ENCODE measurements at places on chromosomes 6 and 20. TPM values are rescaled to one million over a fixed set of nuclear protein-coding genes. Genes with fewer than 3 reads are reported as not detected.

Gene PPARD
- 8.8 TPM for total RNA-seq

Gene SIRPD
- 0.09 TPM for total RNA-seq

Gene MYL9
- total RNA-seq = 11.6 TPM

Gene ATP6V1G2
- total RNA-seq = 0.36 TPM

Gene MAP1LC3A
- 14.9 TPM for total RNA-seq

All from endothelial cell of coronary artery (primary cell).